ENCODE measurements at places on chromosomes 7 and 10. TPM values are rescaled to one million over a fixed set of nuclear protein-coding genes. Genes with fewer than 3 reads are reported as not detected.

GRCh38 chr10:74922921-74923320 is 96.5 kb downstream of the KAT6B start:
- H3K27ac ChIP-seq = peak overlapping the region; percentile 92
- H3K36me3 ChIP-seq = no peaks in the 10 kb centered on the region
- peak overlapping the region; percentile 8 for H3K4me3 ChIP-seq
- no peak for DNase-seq
- peaks cover 89% of the 10 kb centered on the region for H3K4me1 ChIP-seq

- no peak overlapping the region for H3K4me3 ChIP-seq
- peaks cover 50% of the 10 kb centered on the region for H3K4me1 ChIP-seq
- H3K36me3 ChIP-seq = no peaks in the 10 kb centered on the region
- no peaks in the 10 kb centered on the region for H3K27me3 ChIP-seq
- no peak for DNase-seq
- no peak overlapping the region for H3K27ac ChIP-seq
Measured at GRCh38 chr10:132449811-132450181, 52.8 kb downstream of the PWWP2B start.

DNA sequence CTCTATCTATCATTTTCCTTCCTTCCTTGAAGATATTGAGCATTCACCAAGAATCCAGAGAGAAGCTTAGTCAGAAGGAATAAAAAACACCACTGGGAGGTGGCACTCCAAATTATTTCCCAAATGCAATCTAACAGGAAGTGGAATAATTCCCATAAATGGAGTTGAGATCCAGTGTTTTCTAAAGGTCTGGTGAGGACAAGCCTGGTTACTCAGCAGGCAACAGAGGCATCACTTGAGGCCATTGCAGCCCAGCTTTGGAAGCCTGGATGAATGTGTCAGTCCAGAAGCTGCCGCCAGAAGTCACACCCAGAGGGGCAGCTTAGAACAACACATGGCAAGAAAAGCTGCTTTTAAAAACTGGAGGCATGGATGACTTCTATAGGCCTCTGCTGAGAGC is 288.9 kb upstream of the KLF6 start:
- no peaks in the 10 kb centered on the region for H3K27me3 ChIP-seq
- no peaks in the 10 kb centered on the region for H3K36me3 ChIP-seq
- DNase-seq = no peak
- H3K27ac ChIP-seq = no peak overlapping the region
- no peaks in the 10 kb centered on the region for H3K4me1 ChIP-seq

DNA sequence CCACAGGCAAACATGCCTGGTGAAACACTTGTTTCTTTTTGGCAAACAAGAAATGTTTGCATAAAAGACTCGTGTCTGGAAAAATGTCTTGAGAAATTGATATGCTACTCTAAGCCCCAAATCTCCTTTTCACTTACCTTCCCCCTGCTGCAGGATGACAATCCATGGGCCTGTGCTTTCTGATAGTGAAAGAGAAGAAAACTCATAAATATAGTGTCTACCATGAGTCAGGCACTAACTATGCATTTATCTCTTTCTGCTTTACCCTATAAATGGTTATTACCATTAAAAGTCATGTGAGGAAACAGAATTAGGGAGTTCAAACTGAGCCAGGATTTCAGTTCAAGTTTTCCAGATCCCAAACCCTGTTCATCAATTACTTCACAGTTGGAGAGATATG is 6.6 kb upstream of the TARP start:
- DNase-seq = no peak

- peaks cover 7% of the 10 kb centered on the region for H3K36me3 ChIP-seq
- peak overlapping the region; percentile 88 for H3K4me3 ChIP-seq
- H3K27ac ChIP-seq = peak overlapping the region; percentile 64
- H3K27me3 ChIP-seq = no peaks in the 10 kb centered on the region
- H3K4me1 ChIP-seq = peaks cover 8% of the 10 kb centered on the region
Measured at GRCh38 chr10:132329565-132330485, 2.2 kb upstream of the LRRC27 start.

GRCh38 chr10:94274142-94274787 is 88.5 kb downstream of the NOC3L start:
- no peaks in the 10 kb centered on the region for H3K36me3 ChIP-seq
- H3K4me3 ChIP-seq = no peak overlapping the region
- DNase-seq = no peak
- no peak overlapping the region for H3K27ac ChIP-seq
- no peaks in the 10 kb centered on the region for H3K27me3 ChIP-seq

- no peaks in the 10 kb centered on the region for H3K36me3 ChIP-seq
- peaks cover 15% of the 10 kb centered on the region for H3K4me1 ChIP-seq
- H3K27ac ChIP-seq = peak overlapping the region; percentile 98
- H3K4me3 ChIP-seq = peak overlapping the region; percentile 36
- no peaks in the 10 kb centered on the region for H3K27me3 ChIP-seq
- DNase-seq = peak; percentile 90
Measured at GRCh38 chr7:93914581-93915066, 6.9 kb upstream of the GNG11 start.

DNA sequence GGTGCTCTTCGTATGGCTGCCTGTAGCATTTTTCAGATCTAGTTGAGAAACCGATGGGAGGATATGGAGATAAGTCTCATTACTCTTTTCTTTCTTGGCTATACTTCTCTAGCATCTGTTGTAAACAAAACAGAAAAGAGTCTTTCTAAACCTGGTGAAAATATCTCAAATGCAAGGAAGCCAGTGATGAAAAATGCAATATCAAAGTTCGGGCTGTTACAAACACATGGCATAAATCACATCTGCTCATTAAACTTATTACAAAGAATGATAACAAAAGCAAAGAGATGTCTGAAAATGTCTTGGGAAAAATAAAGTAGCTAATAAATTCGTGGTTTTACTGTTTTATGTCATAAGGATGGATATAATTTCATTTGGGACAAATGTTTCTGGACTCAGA is 71.8 kb upstream of the IGFBP3 start:
- H3K27ac ChIP-seq = no peak overlapping the region
- no peaks in the 10 kb centered on the region for H3K36me3 ChIP-seq
- no peak for DNase-seq
- peaks cover 8% of the 10 kb centered on the region for H3K4me1 ChIP-seq
- no peak overlapping the region for H3K4me3 ChIP-seq
- no peaks in the 10 kb centered on the region for H3K27me3 ChIP-seq

DNA sequence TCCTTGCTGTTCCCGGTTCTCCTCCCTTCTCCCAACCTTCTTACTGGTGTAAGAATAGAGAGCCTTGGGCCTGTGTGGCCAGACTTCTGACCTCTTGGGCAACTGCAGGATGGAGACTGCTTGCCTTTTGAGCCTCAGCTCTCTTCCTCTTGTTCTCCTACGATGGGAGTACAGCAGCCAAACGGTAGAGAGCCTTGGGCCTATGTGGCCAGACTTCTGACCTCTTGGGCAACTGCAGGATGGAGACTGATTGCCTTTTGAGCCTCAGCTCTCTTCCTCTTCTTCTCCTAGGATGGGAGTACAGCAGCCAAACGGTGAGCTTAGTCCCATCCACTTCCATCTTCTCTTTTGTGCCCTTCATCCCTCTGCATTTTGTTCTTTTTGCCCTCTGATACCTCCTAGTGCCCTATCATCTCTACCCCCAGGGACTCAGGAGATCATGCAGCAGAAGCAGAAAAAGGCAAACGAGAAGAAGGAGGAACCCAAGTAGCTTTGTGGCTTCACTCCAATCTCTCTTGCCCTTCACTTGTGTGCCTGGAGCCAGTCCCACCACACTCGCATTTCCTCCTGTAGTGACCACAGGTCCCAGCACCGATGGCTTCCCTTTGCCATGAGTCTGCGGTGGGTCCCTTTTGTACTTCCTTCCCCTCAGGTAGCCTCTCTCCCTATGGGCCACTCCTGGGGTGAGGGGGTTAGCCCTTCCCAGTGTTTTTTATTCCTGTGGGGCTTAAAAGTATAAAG is 15.3 kb downstream of the SLC25A13 start:
- H3K27me3 ChIP-seq = no peaks in the 10 kb centered on the region
- peaks cover 19% of the 10 kb centered on the region for H3K36me3 ChIP-seq
- peaks cover 41% of the 10 kb centered on the region for H3K4me1 ChIP-seq
- no peak for DNase-seq
- no peak overlapping the region for H3K27ac ChIP-seq
- no peak overlapping the region for H3K4me3 ChIP-seq

DNA sequence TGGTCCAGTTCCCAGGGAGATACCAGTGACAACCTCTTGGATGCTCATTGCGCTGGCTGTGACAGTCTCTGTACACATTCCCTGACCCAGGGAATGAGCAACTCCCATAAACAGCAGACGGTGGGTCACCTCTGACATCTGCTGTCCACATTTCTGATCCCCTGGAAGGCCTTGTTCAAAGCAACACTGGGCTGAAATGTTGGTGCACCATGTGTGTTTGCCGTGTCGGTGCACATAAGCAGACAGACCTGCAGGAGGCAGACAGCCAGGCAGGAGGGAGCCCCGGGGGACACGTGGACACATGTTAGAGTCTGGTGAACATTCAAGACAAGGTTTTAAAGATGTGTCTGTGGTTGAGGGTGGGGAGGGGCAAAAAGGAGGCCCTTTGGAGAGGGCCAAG is 254.9 kb downstream of the PLXNA4 start:
- DNase-seq = no peak
- H3K4me1 ChIP-seq = no peaks in the 10 kb centered on the region
- H3K36me3 ChIP-seq = no peaks in the 10 kb centered on the region
- peaks cover 75% of the 10 kb centered on the region for H3K27me3 ChIP-seq

DNA sequence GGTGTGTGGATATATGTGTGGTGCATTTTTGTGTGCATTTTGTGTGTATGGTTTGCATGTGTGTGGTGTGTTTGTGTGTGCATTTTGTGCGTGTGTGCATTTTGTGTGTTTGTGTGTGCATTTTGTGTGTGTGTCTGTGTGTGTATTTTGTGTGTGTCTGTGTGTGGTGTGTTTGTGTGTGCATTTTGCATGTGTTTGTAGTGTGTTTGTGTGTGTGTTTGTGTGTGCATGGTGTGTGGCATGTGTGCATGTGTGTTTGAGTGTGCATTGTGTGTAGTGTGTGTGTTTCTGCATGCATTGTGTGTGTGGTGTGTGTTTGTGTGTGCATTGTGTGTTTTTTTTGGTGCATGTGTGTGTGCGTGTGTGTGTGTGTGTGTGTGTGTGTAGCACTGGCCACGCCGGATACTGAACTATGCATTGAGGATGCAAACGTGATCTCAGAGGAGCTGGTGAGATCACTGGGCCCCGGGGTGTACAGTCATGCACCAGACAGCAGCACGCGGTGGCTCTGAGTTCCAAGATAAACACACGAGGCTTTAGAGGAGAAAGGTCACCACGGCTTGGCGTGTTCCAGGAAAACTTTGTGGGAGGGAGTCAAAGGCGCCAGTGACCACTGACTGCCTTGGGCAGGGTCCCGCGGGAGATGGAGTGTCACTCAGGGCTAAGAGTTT is 106.6 kb upstream of the SHH start:
- H3K4me3 ChIP-seq = no peak overlapping the region
- no peaks in the 10 kb centered on the region for H3K27me3 ChIP-seq
- DNase-seq = peak; percentile 99
- peak overlapping the region; percentile 67 for H3K27ac ChIP-seq
- H3K4me1 ChIP-seq = peaks cover 56% of the 10 kb centered on the region
- H3K36me3 ChIP-seq = no peaks in the 10 kb centered on the region

DNA sequence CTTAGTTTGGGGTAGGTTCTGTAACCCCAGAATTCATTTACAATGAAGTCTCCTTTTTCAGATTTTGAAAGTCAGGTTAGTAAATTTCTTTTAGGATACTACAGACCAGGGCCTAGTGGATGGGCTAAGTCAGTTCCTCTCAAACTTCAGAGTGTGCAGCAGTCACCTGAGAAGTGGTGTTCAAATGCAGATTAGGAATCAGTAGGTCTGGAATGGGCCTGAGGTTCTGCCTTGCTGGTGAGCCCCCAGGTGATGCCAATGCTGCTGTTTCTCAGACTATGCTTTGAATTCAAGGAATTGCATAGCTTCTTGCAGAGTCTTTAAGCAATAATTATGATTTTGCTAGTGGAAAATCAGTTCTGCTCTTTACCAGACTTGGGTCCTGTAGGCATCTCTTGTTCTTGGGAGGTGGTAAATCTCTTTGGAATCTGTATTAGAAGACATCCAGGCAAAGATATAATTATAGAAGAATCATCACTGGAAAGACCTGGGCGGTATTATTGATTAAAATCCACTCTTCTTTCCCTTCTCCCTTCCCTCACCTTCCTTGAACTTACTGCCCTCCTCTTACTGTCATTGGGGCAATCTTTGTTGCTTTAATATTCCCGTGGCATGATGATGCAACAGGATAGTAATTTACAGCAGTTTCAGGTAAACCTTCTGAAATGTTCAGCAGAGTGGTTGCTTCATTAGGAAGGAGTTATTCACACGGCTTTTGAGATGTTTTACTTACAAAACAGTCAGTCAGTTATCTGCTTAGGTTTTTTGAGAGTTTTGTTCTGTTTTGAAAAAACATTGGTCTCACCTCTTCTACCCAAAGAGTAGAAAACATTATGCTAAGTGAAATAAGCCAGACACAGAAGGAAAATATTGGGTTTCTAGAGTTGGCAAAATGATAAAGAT is 87.2 kb downstream of the NRF1 start:
- peak overlapping the region; percentile 80 for H3K27ac ChIP-seq
- no peaks in the 10 kb centered on the region for H3K27me3 ChIP-seq
- DNase-seq = no peak
- no peaks in the 10 kb centered on the region for H3K36me3 ChIP-seq
- no peak overlapping the region for H3K4me3 ChIP-seq
- peaks cover 11% of the 10 kb centered on the region for H3K4me1 ChIP-seq

GRCh38 chr7:1938788-1939433 is 268.8 kb downstream of the ELFN1 start:
- H3K27me3 ChIP-seq = no peaks in the 10 kb centered on the region
- no peak for DNase-seq
- no peaks in the 10 kb centered on the region for H3K36me3 ChIP-seq

DNA sequence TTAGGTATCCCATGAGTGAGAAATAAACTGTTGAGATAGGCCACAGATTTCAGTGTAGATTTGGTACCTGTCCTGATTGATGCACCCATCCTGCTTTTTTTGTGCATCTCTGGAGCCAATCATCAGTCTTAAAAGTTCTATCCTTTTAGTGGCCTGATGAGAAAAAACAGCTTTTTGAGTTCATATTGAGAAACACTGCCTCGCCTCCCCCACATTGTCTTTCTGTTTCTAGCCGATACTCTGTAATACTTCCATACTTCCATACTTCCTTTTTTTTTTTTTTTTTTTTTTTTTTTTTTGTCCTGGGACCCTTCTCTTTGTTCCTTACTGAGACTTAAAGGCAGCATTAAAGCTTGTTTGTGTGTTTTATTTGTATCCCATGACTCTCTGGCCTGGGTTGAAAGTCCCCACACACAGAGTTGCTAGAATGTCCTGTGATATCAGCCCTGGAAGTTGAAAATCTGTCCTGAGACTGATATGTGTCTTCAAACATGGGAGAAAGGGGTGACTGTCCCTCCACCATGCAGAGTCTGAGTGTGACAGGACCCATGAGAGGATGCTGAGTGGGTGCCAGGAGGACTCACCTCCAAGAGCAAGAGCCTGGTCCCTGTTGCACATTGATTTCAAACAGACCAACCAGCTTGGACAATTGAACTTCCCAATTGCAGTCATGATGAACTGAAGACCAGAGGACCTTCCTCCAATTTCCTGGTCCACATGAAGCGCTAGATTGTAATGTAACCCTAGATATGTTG is 5.7 kb downstream of the ZNF22 start:
- H3K27me3 ChIP-seq = no peaks in the 10 kb centered on the region
- no peak for DNase-seq
- H3K36me3 ChIP-seq = peaks cover 29% of the 10 kb centered on the region
- H3K4me1 ChIP-seq = peaks cover 11% of the 10 kb centered on the region
- H3K4me3 ChIP-seq = no peak overlapping the region

Gene TEX36
- 1.1 TPM for total RNA-seq

Gene LRRC4
- 0.39 TPM for total RNA-seq

Gene KCNIP2
- total RNA-seq = 5.1 TPM

Gene ZNF25
- 2.6 TPM for total RNA-seq

Gene CTNNA3
- total RNA-seq = not detected

Gene CARD11
- total RNA-seq = 63.3 TPM

Gene FKBP6
- total RNA-seq = not detected

Gene SRRM3
- 0.74 TPM for total RNA-seq

Gene CRHR2
- not detected for total RNA-seq

Gene GSTK1
- total RNA-seq = 239 TPM

Gene SFRP5
- not detected for total RNA-seq

Gene PFKP
- 234 TPM for total RNA-seq

Measured in PC-9 (cell line).